ENCODE measurements at places on chromosomes 6 and 20. TPM values are rescaled to one million over a fixed set of nuclear protein-coding genes. Genes with fewer than 3 reads are reported as not detected.

NT5E gene
- 0.81 TPM for total RNA-seq

- DNase-seq, result no peak
Measured at GRCh38 chr6:119467488-119468081, 118.0 kb upstream of the MAN1A1 start.

COL20A1 gene
- 1.1 TPM for total RNA-seq

- no peak for DNase-seq
Measured at GRCh38 chr20:31718952-31719643, 3.6 kb downstream of the BCL2L1 start.

ENPP4 gene
- 2.8 TPM for total RNA-seq

GRCh38 chr6:149270616-149271015, 46.9 kb upstream of the TAB2 start:
- no peak for DNase-seq

SCRT2 gene
- 0.14 TPM for total RNA-seq
